Hypothalamus (tissue), 51 donors: ENCODE measurements at places on chromosomes 12 and 14.

DNA sequence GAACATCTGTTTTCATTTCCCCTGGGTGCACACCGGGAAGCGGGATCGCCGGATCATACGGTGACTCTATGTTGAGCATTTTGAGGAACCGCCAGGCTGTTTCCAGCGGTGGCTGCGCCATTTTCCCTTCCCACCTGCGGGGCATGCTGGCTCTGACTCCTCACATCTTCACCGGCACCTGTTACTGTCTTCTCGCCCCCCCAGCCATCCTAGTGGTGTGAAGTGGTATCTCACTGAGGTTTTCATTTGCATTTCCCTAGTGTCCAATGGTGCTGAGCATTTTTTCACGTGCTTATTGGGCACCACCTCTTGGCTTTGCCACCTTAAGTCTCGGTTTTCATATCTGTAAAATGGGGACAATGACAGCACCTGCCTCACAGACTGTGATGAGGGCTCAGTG, 44.1 kb upstream of the EML1 start:
- DNase-seq = no peak

- no peak for DNase-seq
Measured at GRCh38 chr14:104728631-104729030, 4.6 kb downstream of the ADSS1 start.

GRCh38 chr14:87122166-87122565, 870.8 kb downstream of the GALC start:
- no peak for DNase-seq

GRCh38 chr12:132494294-132495164, 4.6 kb downstream of the FBRSL1 start:
- no peak for DNase-seq

- no peak for DNase-seq
Measured at GRCh38 chr14:104384776-104385071, 194.8 kb upstream of the C14orf180 start.

DNA sequence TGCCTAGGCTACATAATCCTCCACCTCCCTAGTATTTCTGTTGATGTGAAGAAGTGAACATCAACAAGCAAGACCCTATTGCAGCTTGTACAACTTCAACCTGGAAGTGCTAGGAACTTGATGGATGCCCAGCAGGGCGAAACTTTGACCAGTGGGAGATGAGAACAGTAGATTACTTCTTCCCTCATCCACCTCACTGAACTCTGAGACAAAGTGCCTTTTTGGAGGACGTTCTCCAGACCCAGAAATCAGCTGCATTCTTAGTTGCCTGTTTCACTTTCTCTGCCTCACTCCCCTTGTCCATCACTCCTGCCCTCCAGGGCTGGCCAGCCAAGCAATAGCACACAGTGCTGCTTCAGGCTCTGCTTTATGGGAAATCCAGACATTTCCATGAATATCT, 683.4 kb downstream of the GALC start:
- no peak for DNase-seq

- DNase-seq = no peak
Measured at GRCh38 chr12:132237772-132238487, 91.5 kb downstream of the GALNT9 start.

GRCh38 chr12:58893495-58893894, 26.8 kb downstream of the LRIG3 start:
- DNase-seq = no peak
